Peyer's patch (tissue), 4 donors: ENCODE measurements at places on chromosomes 1 and 21. TPM values are rescaled to one million over a fixed set of nuclear protein-coding genes. Genes with fewer than 3 reads are reported as not detected.

- DNase-seq: no peak
These were observed 33.5 kb upstream of the UTS2 start for GRCh38 chr1:7886405-7886745.

GRCh38 chr1:67031121-67031858, 22.7 kb downstream of the SLC35D1 start:
- DNase-seq: no peak

DNA sequence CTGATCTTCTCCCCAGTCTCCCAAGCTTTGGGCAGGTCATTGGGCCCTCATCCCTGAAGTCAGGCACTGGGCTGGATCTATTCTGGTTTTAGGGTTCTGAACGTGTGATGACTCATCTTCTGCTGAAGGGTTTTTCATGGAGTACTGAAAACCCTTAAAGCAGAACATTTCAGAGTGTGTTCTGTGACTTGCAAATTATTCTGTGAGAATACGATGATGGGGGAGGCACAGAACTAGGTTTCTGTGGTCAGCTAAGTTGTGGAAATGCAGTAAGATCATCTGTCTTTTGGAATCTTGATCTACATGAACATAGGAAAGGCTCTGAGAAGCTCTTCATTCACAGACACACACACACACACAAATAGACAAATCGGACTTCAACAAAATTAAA, 46.2 kb downstream of the NAV1 start:
- DNase-seq: no peak

DNA sequence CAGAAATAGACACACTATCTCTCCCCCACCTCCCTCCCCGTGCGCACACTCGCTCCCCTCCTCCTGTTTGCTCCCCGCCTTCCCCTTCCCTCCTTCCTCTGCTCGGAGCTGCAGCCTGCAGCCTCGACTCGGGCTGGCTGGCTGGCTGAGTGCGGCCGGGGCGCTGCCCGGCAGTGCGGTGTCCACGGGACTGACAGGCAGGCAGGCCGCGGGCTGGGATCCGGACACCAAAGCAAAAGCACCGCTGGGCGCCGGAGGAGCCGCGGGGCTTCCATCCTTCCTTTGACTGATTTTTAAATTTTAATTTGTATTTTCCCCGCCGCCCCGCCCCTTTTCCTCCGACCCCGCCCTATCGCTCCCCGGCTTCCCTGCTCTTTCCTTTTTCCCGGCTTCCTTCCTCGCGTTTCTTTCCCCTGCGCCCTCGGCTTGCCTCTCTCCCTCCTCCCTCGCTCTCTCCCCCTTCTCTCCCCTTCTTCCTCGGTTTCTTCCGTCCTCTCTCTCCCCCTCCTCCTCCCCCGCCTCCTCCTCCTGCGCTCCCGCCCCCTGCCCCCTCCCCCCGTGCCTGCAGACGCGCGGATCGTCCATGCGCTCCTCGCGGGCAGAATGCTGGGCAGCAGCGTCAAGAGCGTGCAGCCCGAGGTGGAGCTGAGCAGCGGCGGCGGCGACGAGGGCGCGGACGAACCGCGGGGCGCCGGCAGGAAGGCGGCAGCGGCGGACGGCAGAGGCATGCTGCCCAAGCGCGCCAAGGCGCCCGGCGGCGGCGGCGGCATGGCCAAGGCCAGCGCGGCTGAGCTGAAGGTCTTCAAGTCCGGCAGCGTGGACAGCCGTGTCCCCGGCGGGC, 109.4 kb downstream of the NAV1 start:
- DNase-seq: peak; percentile 66

DNA sequence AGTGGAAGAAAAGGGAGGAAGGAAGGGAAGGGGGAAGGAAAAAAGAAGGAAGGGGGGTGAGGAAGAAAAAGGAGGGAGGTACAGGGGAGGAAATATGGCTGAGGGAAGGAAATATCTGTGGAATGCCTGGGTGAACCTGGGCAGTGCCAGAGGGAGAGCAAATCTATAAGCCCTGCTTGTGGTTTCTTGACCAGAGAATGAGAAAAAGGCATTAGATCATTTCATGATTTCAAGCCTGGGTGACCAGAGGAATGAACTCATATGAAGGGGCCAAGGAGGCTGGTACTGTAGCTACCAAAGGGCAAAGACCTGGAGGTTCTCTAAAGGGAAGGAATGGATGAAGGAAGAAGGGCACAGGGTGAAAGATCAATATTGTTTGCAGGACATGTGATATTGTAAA, 31.4 kb downstream of the GNG12 start:
- DNase-seq: no peak

- DNase-seq: no peak
These were observed 57.2 kb downstream of the NPHP4 start for GRCh38 chr1:5935026-5935425.

The CRNN gene
- total RNA-seq: 0.67 TPM

The CD2 gene
- 36.3 TPM for total RNA-seq

The CCDC27 gene
- total RNA-seq: not detected

The EFNA1 gene
- 164 TPM for total RNA-seq

The RHOU gene
- 62.0 TPM for total RNA-seq
